Activated CD4-positive, alpha-beta memory T cell treated with anti-CD3 and anti-CD28 coated beads for 36 hours (primary cell): ENCODE measurements at places on chromosomes 7 and 10.

- DNase-seq = no peak
These were observed 14.5 kb downstream of the HIPK2 start for GRCh38 chr7:139763330-139763729.

DNA sequence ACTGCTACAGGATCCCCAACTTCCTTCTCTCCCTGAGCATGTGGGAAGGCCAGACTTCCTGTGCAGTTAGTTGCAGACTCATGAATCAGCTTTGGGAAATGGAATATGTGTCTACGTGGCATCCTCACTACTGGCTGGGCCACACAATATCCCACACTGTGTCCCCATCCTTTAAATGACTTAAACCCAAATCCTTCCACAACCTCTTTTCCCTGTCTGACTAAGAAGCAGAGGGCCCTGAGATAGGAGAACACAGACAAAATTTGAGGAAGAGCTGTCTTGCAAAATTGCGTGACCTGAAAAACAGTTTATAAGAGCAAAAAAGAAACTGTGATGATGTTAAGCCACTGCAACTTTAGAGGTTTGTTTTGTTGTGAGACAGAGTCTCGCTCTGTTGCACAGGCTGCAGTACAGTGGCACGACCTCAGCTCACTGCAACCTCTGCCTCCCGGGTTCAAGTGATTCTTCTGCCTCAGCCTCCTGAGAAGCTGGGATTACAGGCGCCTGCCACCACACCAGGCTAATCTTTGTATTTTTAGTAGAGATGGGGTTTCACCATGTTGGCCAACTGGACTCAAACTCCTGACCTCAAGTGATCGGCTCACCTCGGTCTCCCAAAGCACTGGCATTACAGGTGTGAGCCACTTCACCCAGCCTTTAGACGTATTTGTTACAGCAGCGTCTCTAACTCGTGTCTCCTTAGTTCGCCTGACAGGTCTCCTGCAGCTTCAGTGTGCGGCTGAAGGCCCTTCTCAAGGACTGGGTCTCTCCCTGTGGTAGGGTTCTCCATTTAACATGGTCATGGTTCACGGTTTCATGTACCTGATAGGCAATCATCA is 46.9 kb upstream of the SFMBT2 start:
- DNase-seq = no peak

- no peak for DNase-seq
These were observed 120.2 kb upstream of the TNS3 start for GRCh38 chr7:47702080-47702479.

- DNase-seq = no peak
These were observed 67.6 kb downstream of the TACC2 start for GRCh38 chr10:122056431-122057094.

GRCh38 chr7:101588131-101588935 is 40.8 kb downstream of the MYL10 start:
- no peak for DNase-seq

DNA sequence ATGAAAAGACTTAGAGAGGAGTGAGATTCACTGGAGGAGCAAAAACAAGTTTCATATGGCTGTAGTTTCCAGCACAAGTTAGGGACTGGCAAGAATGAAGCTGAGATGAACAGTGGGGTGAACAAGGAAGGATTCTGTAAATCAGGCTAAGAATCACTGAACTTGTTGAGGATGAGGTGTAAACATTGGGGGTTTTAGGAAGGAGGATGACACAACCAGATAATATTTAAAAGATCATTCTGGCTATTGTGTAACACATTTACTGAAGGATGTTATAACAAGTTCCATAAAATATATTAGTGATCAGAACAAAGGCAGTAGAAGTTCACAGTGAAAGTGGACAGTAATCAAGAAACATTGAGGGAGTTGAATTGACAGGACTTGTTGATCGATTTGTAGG is 68.9 kb downstream of the CD36 start:
- no peak for DNase-seq

DNA sequence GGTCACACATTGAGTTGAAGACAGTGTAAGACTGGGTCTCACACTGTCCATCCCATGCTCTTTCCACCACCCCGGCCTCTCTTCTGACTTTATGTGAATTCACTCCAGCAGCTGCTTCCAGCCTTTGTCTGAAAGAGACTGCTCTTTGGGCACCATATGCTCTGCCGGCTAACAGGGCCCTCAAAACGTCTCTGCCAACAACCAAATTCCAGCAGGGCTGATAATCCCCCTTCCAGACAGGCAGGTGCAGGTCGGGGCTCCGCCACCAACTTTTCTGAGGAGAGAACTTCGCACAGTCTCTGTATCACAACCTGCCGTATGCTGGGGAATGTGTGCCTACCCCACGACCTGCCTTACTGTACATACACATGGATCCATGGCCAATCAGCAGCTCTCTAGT is 64.3 kb downstream of the PLXNA4 start:
- no peak for DNase-seq

DNA sequence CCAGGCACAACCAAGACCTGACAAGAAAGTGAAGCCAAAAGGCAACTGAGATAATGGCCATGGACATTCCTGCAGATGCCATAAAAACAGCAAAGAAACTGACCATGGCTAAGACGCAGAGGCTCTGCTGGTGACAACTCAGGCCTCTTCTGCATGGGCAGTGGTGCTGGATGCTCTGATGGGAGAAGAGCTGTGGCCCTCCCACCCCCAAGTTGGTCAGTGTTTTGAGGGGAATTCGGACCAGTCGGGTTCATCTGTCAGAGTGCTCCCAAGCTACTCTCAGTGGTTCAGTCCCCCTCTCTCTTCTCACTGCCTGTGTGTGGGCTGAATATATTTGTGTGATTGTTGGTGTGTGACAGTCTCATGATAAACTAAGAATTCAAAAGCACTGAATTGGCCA is 79.0 kb upstream of the GPR26 start:
- DNase-seq = no peak

GRCh38 chr7:35032166-35032565 is 5.1 kb downstream of the DPY19L1 start:
- DNase-seq = no peak
